Cortex of kidney (tissue), 1 donor: ENCODE measurements at places on chromosomes 3 and 15.

- DNase-seq: no peak
Observed at GRCh38 chr3:151979906-151980305, 106.5 kb downstream of the SUCNR1 start.

DNA sequence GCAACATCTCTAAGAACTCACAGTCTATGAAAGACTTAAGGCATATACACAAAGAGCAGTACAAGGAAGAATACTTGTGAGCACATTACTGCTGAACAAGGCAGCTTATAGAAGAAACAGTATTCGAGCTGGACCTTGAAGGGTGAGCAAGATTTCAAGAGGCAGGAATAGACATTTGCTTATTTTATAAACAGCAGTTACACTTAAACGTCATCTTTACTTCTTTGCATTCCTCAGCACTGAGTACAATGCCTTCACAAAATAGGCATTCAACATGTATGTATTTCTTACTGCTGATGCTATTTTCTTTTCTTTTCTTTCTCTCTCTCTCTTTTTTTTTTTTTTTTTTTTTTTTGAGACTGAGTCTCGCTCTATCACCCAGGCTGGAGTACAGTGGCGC, 205.8 kb downstream of the ZIC4 start:
- no peak for DNase-seq

DNA sequence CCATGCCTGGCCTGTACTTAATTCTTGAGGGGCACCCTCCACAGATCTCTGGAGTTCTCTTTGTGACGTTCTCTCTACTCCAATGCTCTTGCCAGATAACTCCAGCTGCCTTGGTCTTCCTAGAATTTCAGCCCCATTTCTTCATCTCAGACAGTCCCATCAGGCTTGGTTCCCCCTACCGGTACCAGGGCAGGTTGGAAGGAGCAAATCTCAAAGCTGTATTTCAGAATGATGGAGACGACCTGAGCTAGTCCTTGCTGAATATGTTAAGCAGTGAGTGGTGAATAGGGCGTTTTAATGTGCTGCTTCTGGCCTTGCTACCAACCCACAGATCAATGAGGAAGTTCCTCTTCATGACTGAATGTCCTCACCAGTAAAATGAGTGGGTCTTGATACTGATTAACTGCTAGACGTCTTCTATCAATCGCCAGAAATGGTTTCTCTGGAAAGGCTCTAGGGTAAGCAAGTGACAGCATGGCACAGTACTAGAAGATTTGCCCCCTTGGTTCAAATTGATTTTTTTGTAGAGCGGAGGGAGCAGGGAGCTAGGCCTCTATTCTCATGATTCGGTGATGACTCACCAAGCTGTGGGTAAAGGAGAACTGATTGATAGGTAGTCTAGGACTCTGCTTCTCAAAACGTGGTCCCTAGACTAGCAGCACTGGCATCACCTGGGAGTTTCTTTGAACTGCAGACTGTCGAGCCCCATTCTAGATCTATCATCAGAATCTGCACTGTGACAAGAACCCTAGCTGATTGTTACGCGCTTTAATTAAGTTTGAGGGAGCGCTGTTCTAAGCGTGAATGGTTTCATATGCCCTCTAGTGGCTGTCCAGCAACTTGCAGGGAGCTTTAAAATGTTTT, 67.8 kb downstream of the UBP1 start:
- DNase-seq: no peak

GRCh38 chr3:72193771-72194430, 409.0 kb upstream of the PROK2 start:
- no peak for DNase-seq

- DNase-seq: no peak
Observed at GRCh38 chr3:114241262-114241661, 3.9 kb upstream of the ZNF80 start.

GRCh38 chr15:36364377-36364776, 215.0 kb upstream of the CDIN1 start:
- DNase-seq: no peak

GRCh38 chr3:127045435-127046045, 62.6 kb downstream of the PLXNA1 start:
- DNase-seq: no peak

DNA sequence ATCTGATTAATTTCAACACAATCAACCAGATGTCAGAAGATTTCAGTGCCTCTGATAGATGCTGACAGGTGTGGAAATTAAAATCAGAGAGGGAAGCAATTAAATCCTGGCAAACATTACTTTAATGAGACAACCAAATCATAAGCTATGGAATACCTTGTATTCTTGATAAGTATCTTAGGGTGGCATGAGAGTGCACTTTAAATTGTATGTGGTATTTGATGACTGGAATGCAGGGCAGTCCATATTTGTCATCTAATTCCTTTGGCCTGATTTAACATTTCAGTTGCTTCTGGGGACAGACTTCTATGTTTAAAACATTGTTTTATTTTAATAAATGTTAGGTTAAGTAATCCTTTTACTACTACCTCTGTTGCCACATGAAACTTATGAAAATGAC, 184.1 kb downstream of the LPP start:
- no peak for DNase-seq

DNA sequence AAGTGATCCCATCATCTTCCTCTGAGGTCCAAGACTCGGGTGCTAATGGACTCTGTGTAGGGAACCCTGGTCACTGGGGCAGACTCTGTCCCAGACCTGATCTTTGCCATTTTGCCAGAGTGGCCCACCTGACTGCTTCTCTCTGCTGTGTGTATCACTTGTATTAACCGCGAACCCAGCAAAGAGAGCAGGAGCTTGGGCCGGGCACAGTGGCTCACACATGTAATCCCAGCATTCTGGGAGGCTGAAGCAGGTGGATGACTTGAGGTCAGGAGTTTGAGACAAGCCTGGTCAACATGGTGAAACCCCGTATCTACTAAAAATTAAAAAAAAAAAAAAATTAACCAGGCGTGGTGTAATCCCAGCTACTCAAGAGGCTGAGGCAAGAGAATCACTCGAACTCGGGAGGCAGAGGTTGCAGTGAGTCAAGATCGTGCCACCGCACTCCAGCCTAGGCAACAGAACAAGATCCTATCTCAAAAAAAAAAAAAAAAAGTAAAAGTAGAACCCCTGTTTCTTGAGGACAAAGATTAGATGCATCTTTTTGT, 32.9 kb upstream of the CYP11A1 start:
- no peak for DNase-seq
